ENCODE measurements at places on chromosomes 1 and 21. TPM values are rescaled to one million over a fixed set of nuclear protein-coding genes. Genes with fewer than 3 reads are reported as not detected.

TACSTD2 gene
- polyA plus RNA-seq: 29.9 TPM

PDE4B gene
- polyA plus RNA-seq: 7.7 TPM

HTR1D gene
- polyA plus RNA-seq: 0.44 TPM

NTNG1 gene
- 36.0 TPM for polyA plus RNA-seq

LRRC47 gene
- polyA plus RNA-seq: 67.4 TPM

AMY1A gene
- polyA plus RNA-seq: 0.26 TPM

TMEM269 gene
- 0.85 TPM for polyA plus RNA-seq

KPNA6 gene
- polyA plus RNA-seq: 39.3 TPM

PSMD4 gene
- 135 TPM for polyA plus RNA-seq

SLC22A15 gene
- polyA plus RNA-seq: 5.6 TPM

SLC9C2 gene
- polyA plus RNA-seq: 1.1 TPM

LEFTY2 gene
- polyA plus RNA-seq: 0.91 TPM

LCK gene
- polyA plus RNA-seq: 6.7 TPM

NIBAN1 gene
- polyA plus RNA-seq: 3.7 TPM
